ENCODE measurements at places on chromosomes 16 and 17. TPM values are rescaled to one million over a fixed set of nuclear protein-coding genes. Genes with fewer than 3 reads are reported as not detected.
A peak's percentile ranks its signal among the peaks of the same experiment; 100 is the strongest.

Gene TBC1D28
- not detected for total RNA-seq

Gene RUNDC3A
- total RNA-seq: 2.7 TPM

Gene GLIS2
- total RNA-seq: 7.6 TPM

Gene MSI2
- 68.0 TPM for total RNA-seq

Gene OR3A2
- not detected for total RNA-seq

Gene ATAD5
- 1.2 TPM for total RNA-seq

Gene CD79B
- not detected for total RNA-seq

Gene MMP2
- 94.9 TPM for total RNA-seq

- peak; percentile 51 for DNase-seq
Observed at GRCh38 chr16:12295395-12295794, 318.9 kb downstream of the SNX29 start.

DNA sequence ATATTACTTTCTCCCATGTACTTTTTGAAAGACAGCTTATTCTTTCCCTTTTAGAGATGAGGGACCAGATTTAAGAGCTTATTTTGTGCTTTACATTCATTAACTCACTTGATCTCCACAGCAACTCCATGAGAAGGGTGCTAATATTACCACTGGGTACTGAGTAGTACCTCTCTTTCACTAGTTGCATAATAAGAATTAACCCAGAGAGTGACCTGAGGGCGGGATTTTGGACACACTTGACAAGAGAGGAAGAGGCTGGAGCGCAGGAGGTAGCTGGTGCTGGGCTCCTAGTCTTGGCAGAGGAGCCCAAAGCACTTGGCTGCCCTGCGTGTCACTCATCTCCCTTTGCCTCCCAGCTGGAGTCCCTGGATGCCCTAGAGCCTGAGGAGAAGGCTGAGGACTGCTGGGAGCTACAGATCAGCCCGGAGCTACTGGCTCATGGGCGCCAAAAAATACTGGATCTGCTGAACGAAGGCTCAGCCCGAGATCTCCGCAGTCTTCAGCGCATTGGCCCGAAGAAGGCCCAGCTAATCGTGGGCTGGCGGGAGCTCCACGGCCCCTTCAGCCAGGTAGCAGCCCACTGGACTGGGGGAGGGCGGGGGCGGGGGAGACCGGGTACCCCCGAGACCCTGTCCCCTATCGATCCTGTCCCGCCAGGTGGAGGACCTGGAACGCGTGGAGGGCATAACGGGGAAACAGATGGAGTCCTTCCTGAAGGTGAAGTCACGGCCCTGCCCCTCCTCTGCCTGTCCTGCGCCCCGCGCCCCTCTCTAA, 1.7 kb upstream of the MAZ start:
- DNase-seq: peak; percentile 85

- no peak for DNase-seq
Observed at GRCh38 chr16:84223456-84223855, 16.4 kb downstream of the KCNG4 start.

GRCh38 chr16:77541165-77541564, 106.3 kb upstream of the ADAMTS18 start:
- DNase-seq: no peak

GRCh38 chr17:59884861-59885260, 7.9 kb downstream of the TUBD1 start:
- no peak for DNase-seq

DNA sequence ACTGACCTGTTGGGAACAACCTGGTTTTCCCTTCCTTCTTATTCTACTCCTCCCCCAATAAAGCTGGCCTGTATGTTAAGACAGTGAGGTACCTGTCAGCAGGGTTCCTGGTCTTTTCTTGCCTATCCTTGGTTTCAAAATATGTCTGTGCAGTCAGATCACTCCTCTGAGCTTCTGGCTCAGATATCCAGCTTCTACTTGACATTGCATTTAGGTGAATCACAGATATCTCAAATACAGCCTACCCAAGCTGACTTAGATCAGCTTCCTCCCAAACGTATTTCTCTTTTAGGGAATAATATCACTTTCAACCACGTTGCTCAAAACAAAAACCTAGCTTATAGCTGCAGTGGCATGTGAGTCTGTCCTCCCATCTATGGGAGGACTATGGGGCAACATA, 48.7 kb downstream of the TEX14 start:
- no peak for DNase-seq

GRCh38 chr16:54867302-54867832, 63.3 kb upstream of the IRX5 start:
- DNase-seq: no peak

- DNase-seq: no peak
Observed at GRCh38 chr17:57344261-57344660, 87.9 kb downstream of the MSI2 start.

DNA sequence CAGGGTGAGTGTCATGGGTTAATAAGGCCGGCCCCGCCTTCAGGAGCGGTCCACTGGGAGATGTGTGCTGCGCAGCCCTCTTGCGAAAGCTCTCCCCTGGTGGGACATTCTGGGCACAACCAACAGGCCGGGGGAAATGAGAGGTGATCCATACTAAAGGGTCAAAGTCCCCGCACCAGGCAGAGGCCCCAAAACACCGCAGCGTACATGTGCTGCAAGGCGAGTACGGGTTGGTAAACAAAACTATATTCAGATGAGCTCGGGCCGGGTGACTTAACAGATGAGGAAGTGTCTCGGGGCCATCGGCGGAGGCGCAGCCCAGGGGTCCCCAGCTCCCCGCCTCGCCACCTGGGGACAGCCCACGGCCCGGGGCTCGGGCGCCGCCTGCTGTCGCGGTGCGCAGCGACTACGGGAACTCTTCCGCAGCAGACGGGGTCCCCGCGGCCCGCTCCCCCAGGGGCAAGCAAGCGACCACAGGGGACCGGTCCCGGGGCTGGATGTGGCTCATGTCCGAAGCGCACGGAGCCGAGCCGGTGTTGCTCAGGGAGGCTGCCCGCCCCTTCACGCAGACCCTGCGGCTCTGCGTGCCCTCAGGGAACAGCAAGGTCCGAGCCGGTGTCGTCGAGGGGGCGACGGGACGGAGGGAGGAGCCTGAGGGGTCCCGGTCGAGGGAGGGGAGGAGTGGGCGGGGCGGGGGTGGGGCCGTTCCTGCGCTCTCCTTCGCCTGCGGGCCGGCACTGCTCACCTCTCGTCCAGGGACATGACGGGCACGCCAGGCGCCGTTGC, at the start of gene RAB37:
Gene RAB37, plus strand, starts transcription at position 744 of the 786 bp plus-strand sequence. Its CDS starts 17 bp downstream, at position 761.
- no peak for DNase-seq

DNA sequence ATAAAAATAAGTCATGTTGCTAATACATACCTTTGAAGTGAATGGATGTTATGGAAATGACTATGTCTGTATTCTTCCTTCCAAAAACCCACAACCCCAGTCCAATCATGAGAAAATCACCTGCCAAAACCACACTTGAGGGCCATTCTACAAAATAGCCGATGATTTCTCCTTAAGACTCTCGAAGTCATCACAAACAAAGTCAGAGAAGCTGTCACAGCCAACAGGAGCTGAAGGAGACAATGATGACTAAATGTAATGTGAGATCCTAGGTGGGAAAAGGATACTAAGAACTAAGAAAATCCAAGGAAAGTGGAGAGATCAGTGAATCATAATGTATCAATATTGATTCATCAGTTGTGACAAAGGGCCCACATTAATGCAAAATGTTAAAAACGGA, 432.9 kb upstream of the DYNLRB2 start:
- no peak for DNase-seq

DNA sequence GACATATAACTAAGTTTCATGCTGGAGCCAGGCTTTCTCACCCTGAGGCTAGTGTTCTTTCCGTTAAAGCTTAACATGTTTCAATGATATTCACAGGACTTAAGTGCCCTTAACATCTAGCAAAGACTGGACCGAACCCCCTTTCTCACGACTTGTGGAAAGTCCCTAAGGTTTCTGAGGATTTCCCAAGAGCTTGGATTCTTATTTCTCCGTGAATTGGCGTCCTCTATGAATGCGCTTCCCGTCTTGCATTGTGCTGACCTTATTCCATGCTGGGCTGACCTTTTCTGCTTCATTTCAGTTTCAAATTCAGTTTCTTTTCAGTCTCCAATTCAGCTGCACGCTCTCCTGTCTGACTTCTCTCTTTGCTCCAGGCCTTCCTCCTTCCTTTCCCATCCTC, 206.4 kb downstream of the HS3ST3A1 start:
- DNase-seq: no peak

- no peak for DNase-seq
Observed at GRCh38 chr16:56372013-56372634, 53.2 kb downstream of the AMFR start.

GRCh38 chr16:3716831-3717234, 491 bp downstream of the TRAP1 start:
- peak; percentile 31 for DNase-seq

GRCh38 chr17:82237746-82238471, 9.1 kb downstream of the SLC16A3 start:
- DNase-seq: no peak

DNA sequence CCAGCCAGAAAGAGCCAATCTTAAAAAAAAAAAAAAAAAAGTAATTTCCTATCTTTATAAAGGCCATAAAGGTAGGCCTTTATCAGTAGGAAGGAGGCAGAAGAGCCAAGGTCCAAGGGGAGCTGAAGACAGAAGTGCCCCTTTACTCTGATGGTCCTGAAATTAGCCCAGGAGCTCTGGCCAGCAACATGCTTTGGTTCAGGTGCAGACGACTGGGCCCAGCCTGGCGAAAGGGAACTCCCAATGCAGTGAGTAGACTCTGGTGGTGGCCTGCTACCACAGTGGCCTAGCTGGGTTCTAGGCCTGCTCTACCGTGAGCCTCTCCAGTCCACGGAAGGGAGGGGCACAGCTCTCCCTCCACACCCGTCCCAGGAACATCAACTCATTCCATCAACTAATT, 23.1 kb upstream of the MEIOB start:
- DNase-seq: no peak

DNA sequence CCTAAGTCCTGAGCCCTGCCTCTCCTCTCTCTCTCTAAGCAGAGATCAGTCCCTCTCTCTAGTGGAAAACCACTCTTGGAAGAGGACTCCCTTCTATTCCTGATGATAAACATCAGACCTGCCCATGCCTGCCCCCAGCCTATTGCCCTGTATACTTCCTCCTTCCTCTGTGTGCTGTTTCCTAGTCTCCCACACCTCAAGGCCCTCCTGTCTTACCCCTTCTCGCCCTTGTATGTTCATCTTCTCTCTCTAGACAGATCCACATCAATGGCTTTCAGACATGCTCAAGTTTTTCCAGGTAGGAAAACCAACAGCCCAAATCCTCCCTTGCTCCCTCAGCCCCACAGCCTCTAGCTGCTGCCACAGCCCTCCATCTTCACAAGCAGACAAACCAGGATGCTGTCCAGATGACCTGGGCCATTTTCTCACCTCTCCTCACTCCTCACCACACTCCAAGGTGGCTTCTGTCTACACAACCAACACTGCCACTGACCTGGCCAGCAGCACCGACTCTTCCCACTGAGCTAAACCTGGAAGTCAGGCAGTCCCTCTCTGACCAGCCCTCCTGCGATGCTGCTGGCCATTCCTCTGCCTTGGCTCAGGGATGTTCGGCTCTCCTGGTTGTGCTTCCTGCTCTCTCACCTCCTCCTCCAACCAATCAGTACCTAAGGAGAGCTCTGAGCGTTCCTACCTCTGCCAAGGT, 36.3 kb downstream of the MARF1 start:
- no peak for DNase-seq

- DNase-seq: no peak
Observed at GRCh38 chr16:15741207-15741871, 91.3 kb downstream of the NDE1 start.

DNA sequence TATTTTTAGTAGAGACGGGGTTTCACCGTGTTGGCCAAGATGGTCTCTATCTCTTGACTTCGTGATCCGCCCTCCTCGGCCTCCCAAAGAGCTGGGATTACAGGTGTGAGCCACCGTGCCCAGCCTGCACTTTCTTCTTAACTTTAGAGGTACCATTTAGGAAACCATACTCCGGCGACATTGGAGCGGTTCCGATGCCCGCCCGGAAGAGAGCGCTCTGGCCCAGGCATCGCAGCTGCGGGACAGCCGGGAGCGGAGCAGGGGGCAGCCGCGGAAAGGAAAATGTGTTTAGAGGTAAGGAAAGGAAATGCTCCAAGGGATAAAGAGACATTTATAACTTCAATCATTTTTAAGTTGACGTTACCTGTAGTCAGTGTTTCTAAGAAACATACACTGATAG, 6.0 kb upstream of the HS3ST3B1 start:
- no peak for DNase-seq

DNA sequence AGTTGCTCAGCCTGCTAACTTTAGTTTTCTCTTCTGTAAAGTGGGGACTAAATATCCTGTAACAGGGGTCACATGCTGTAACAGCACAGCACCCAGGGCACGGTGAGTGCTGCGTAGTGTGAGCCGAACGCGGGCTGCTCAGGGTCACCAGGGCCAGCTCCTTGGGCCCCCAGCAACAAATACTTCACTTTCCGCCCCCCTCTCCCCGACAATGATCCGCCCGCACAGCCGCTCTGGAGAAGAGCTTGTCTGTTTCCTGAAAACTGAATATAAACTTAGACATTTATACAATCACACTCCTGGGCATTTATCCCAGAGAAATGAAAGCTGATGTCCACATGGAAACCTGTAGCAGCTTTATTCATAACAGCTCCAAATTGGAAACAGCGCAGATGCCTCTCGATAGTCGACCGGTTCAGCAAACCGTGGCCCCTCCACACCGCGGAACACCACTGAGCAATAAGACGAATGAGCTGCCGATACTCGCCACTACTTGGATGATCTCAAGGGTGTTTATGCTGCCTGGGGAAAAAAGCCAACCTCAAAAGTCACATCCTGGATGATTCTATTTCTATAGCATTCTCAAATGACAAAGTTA, 267.2 kb downstream of the PARN start:
- DNase-seq: no peak

DNA sequence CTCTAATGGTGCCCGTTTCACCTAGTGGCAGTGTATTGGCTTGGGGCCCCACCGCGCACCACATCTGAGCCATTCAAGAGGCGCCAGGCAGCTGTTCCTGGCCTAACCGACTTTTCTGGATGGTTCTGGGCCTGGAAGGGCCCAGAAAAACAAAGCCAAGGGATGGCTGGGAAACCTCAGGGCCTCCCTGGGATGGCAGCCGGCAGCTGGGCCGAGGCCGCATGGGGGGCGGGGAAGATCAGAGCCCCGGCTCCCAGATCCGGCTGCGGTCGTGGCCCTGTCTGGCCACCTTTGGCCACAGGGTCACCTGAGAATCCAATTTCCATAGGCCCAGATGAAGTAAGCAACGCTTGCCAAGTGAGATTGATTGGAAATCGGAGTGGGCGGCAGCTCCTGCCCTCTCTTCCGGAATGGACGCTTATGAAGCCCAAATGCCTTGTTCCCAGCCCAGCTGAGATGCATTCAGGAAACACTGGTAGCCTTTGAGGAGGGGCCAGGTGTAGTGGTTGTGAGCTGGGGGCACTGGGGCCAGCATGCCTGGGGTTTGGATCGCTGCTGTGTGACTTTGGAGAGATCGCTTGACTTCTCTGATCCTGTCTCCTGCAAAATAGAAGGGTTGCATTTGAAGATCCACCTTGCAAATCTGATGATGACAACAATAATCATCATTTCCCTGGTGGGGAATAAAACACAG, 163.8 kb upstream of the GSE1 start:
- no peak for DNase-seq
